ENCODE measurements at places on chromosomes 1 and 21. TPM values are rescaled to one million over a fixed set of nuclear protein-coding genes. Genes with fewer than 3 reads are reported as not detected.

GRCh38 chr21:40950970-40951369 is 104.0 kb upstream of the DSCAM start:
- no peak overlapping the region for H3K27ac ChIP-seq
- H3K36me3 ChIP-seq, result no peaks in the 10 kb centered on the region
- DNase-seq, result no peak
- no peaks in the 10 kb centered on the region for H3K4me1 ChIP-seq

DNA sequence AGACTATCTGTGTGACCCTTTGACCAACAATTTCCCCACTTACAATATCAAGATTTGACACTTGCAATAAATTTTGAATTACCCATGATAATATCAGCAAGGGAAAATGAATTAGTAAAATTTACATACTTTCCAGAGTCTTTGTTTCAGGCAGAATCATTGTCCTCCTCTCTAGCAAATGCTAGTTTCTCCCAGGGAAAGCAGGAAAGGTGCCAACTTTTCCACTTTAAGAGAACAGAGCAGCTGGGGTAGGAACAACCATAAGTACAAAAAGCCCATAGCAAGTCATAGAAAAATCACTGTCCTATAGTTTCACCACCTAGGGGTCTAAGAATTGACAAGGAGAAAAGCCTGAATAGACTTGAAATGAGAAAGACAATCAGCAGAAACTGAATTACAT is 67.1 kb upstream of the GUCA2B start:
- no peak overlapping the region for H3K4me3 ChIP-seq
- H3K4me1 ChIP-seq, result no peaks in the 10 kb centered on the region
- no peak overlapping the region for H3K27ac ChIP-seq
- no peak for DNase-seq
- H3K27me3 ChIP-seq, result no peaks in the 10 kb centered on the region

GRCh38 chr1:212503714-212504113 is 71.0 kb downstream of the NENF start:
- DNase-seq, result no peak
- H3K4me1 ChIP-seq, result no peaks in the 10 kb centered on the region
- no peak overlapping the region for H3K27ac ChIP-seq
- H3K4me3 ChIP-seq, result no peak overlapping the region

DNA sequence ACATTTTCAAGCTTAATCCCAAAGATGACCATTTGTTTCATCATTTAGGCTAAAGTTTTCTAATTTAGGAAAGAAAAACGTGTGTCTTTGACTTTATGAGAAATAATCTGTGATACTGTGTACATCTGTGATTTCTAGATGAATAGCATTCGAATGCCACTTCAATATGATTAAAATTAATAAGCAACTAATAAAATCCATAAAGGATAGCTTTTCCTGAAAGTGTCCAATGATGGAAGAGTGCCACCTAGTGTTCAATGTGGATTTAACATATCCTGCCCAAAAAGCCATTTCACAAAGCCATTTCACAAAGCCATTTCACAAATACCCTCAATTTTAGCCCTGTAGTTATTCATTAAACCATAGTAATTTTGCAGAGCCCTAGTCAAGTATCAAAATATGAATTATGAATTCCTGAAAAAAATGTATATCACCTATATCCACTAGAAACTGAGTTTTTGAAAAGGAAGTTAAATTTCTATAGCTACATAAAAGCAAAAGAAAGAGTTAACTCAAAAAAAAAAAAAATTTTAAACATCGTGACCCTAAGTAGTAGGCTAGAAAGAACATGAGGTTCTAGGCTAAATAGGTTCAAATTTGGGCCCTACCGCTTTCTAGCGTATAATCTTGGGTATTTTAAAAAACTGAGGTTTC is 19.1 kb downstream of the NME7 start:
- no peaks in the 10 kb centered on the region for H3K27me3 ChIP-seq
- no peaks in the 10 kb centered on the region for H3K36me3 ChIP-seq
- H3K27ac ChIP-seq, result no peak overlapping the region
- no peak overlapping the region for H3K4me3 ChIP-seq
- DNase-seq, result no peak

GRCh38 chr1:2021550-2021949 is 2.4 kb downstream of the GABRD start:
- H3K4me1 ChIP-seq, result no peaks in the 10 kb centered on the region
- no peak overlapping the region for H3K27ac ChIP-seq
- H3K36me3 ChIP-seq, result no peaks in the 10 kb centered on the region
- H3K27me3 ChIP-seq, result no peaks in the 10 kb centered on the region
- DNase-seq, result no peak
- H3K4me3 ChIP-seq, result no peak overlapping the region

DNA sequence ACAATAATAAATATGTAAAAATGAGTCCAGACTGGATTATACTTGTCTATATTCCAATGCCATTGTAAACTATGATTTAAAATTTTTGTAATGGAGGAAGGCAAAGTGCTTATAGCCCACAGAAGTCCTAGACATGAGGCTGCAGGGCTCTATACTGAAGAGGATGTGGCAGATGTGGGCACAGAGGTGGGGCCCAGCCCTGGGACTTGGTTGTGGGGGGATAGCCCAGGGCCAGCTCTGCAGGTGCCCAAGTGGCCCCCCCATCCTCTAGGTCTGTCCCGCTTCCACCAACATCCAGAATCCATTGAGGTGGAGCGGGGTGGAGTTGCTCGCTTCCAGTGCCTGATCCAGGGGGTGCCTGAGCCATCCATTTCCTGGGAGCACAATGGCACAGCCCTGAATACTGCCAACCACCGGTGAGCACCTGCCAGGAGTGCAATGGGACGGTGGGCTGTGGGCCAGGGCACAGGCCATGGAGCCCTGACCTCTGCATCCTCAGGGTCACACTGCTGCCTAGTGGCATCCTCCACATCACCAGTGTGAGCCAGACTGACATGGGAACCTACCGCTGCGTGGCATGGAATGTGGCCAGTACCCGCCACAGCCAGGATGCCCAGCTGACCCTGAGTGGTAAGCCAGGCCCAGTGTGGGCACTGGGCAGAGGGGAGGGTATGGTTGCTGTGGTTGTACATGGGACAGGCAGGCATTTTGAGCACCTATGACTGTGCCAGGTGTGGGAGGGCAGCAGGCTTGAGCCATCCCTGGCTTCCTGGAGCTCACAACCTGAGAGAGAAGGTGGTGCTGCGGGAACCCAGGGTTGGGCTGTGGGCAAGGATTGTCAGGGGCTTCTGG is 21.0 kb downstream of the SLC27A3 start:
- H3K27ac ChIP-seq, result no peak overlapping the region
- DNase-seq, result no peak
- peaks cover 15% of the 10 kb centered on the region for H3K27me3 ChIP-seq

DNA sequence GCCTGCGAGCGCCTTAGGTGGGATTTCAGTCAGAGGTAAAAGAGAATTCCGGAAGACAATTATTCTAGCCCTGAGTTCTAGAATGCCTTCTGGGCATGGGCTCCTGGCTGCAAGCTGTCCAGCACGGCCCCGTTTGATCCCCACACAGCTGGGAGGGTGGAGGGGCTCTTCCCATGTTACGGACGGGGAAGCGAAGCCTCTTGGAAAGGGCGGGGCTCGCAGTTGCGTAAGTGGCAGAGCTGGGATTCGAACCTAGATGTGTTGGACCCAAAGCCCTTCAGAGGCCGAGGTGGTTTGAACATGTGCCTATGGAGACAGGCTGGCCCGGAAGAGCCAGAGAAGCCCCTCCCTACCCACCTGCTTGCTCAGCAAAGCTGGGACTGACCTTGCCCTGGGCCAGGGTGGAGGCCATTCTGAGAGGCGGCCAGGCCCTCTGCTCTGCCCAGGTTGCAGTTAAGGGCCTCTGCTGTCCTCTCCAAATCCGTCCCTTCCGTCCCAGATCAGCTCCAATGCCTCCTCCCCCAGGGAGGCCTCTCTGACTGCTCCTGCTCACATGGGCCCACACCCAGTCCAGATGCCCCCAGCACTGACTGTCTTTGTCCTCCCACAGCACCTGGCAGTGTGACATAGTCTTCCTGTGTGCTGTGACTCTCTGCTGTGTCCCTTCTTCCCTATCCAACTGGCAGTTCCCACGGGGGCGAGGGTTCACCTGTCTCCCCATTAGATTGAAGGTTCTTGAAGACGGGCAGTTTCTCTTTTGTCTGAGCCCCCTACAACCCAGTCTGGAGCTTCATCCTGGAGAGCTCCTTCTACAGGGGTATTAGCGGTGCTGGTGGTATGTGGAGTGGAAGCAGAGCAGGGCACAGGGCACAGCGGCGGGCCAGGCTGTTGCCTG is 1.2 kb upstream of the HSPB7 start:
- peak overlapping the region; percentile 64 for H3K27ac ChIP-seq
- H3K4me1 ChIP-seq, result no peaks in the 10 kb centered on the region
- no peak overlapping the region for H3K4me3 ChIP-seq
- no peak for DNase-seq

- H3K36me3 ChIP-seq, result no peaks in the 10 kb centered on the region
- H3K4me1 ChIP-seq, result no peaks in the 10 kb centered on the region
- H3K27me3 ChIP-seq, result no peaks in the 10 kb centered on the region
- no peak for DNase-seq
These were observed 21.7 kb upstream of the KCND3 start for GRCh38 chr1:112011202-112011601.

Gene APOBEC4
- not detected for total RNA-seq

Gene PTCH2
- total RNA-seq, result 13.4 TPM

Measured in tibial nerve (tissue), 4 donors.